CD8-positive, alpha-beta memory T cell (primary cell): ENCODE measurements at places on chromosomes 2 and 18. TPM values are rescaled to one million over a fixed set of nuclear protein-coding genes. Genes with fewer than 3 reads are reported as not detected.

The TMEFF2 gene
- total RNA-seq, result not detected

The COLEC11 gene
- 0.24 TPM for total RNA-seq

The CCDC68 gene
- not detected for total RNA-seq

The HOXD13 gene
- total RNA-seq, result not detected

The RAB17 gene
- total RNA-seq, result not detected

The METTL4 gene
- total RNA-seq, result 22.8 TPM

The CD8A gene
- total RNA-seq, result 359 TPM

The MATN3 gene
- total RNA-seq, result not detected

The TACR1 gene
- total RNA-seq, result not detected

The DOK6 gene
- not detected for total RNA-seq

The EML6 gene
- 2.3 TPM for total RNA-seq

The RBM43 gene
- 3.4 TPM for total RNA-seq

The GPR55 gene
- 11.1 TPM for total RNA-seq

The PROC gene
- total RNA-seq, result 0.13 TPM

The IL1R2 gene
- 1.4 TPM for total RNA-seq

The CPSF3 gene
- 83.9 TPM for total RNA-seq

The SPP2 gene
- not detected for total RNA-seq

The ARHGAP25 gene
- total RNA-seq, result 75.2 TPM

The NOSTRIN gene
- total RNA-seq, result not detected

The PID1 gene
- not detected for total RNA-seq

The UXS1 gene
- total RNA-seq, result 51.6 TPM

The SATB2 gene
- total RNA-seq, result 0.09 TPM

The ADRA2B gene
- total RNA-seq, result 0.24 TPM
